ENCODE measurements at places on chromosomes 2 and 18. TPM values are rescaled to one million over a fixed set of nuclear protein-coding genes. Genes with fewer than 3 reads are reported as not detected.

Gene RGPD3
- total RNA-seq = not detected

Gene TMEM17
- 0.25 TPM for total RNA-seq

Gene KIF3C
- 3.7 TPM for total RNA-seq

Gene MERTK
- total RNA-seq = 0.44 TPM

Gene SERPINE2
- 33.1 TPM for total RNA-seq

Gene EMILIN1
- total RNA-seq = 0.76 TPM

Gene FHOD3
- total RNA-seq = not detected

Gene CFAP53
- total RNA-seq = 0.54 TPM

Gene TRIB2
- total RNA-seq = 5.1 TPM

DNA sequence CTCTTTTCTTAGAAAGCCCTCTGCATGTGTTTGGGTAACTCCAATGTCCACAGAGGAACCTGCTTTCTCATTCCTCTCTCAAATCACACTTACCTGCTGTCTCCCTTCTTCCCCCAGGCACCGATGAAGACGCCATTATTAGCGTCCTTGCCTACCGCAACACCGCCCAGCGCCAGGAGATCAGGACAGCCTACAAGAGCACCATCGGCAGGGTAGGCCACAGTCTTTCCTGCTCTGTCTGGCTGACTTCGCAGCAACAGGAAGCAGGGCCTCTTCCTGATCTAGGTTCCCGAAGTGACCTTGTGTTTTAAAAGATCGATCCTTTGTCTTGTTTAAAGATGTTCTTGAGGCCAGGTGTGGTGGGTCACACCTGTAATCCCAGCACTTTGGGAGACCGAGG, 25.0 kb upstream of the GMCL1 start:
- H3K27ac ChIP-seq = no peak overlapping the region
- peaks cover 3% of the 10 kb centered on the region for H3K27me3 ChIP-seq

DNA sequence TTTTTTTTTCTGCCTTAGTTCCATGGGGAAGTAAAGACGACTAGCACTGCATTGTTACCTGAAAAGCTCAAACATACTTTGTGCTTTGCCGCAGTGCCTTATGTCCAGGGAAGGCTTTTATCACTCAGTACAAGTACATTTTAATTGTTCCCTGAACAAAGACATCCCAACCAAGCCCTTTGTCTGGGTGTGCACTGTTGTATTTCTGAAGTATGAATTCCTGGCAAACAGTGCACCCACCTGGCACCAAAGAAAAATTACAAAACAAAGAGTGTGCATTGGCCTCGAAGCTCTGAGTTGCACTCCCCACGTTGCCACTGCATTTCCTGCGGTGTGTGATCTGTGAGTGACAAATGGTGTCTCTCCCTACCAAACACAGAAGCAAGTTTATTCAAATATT, 858.5 kb upstream of the PIK3C3 start:
- no peaks in the 10 kb centered on the region for H3K4me1 ChIP-seq
- no peaks in the 10 kb centered on the region for H3K36me3 ChIP-seq
- no peak overlapping the region for H3K27ac ChIP-seq
- H3K4me3 ChIP-seq = no peak overlapping the region
- H3K27me3 ChIP-seq = no peaks in the 10 kb centered on the region
- no peak for DNase-seq

- peaks cover 5% of the 10 kb centered on the region for H3K36me3 ChIP-seq
- peak overlapping the region; percentile 86 for H3K27ac ChIP-seq
- peaks cover 67% of the 10 kb centered on the region for H3K4me1 ChIP-seq
- no peak for DNase-seq
Observed at GRCh38 chr2:160411955-160412354, 81.7 kb downstream of the RBMS1 start.

GRCh38 chr2:202758128-202758527, 113.4 kb downstream of the ICA1L start:
- H3K27me3 ChIP-seq = no peaks in the 10 kb centered on the region
- no peak overlapping the region for H3K4me3 ChIP-seq
- H3K36me3 ChIP-seq = peaks cover 51% of the 10 kb centered on the region
- peaks cover 40% of the 10 kb centered on the region for H3K4me1 ChIP-seq

GRCh38 chr2:145682546-145683157, 1162.7 kb upstream of the ZEB2 start:
- no peaks in the 10 kb centered on the region for H3K36me3 ChIP-seq
- H3K4me3 ChIP-seq = no peak overlapping the region
- no peaks in the 10 kb centered on the region for H3K27me3 ChIP-seq
- no peaks in the 10 kb centered on the region for H3K4me1 ChIP-seq

DNA sequence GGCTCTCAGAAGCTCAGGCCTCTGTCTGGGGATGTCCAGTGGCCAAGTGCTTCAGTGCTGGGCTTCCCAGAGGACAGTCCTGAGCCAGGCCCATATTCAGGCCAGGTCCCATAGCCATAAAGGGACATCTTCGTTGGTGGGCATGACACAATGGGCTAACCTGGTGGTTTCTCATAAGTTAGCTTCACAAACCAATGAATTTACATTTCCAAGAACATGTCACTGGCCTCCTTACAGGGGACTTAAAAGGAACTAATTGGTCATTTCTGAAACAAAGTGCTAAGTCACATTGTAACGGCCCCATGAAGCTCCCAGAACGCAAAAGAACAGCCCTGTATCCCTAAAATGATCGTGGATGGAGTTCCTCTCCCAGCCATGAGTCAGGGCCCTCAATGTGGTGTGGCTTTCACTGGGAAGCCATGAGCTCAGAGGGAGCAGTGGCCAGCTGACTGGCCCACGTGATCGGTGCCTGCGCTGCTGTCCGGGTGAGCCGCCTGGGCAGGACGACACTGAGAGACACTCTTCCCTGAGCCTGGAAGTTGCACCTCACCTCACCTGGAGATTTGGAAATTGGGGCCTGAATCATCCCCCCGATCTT, 163.7 kb upstream of the APCDD1 start:
- H3K36me3 ChIP-seq = no peaks in the 10 kb centered on the region
- H3K27ac ChIP-seq = no peak overlapping the region
- H3K27me3 ChIP-seq = no peaks in the 10 kb centered on the region
- no peak overlapping the region for H3K4me3 ChIP-seq

- H3K27ac ChIP-seq = no peak overlapping the region
- no peak for DNase-seq
- H3K4me1 ChIP-seq = no peaks in the 10 kb centered on the region
Observed at GRCh38 chr2:105187531-105187930, 54.0 kb upstream of the GPR45 start.

- H3K4me1 ChIP-seq = peaks cover 26% of the 10 kb centered on the region
- DNase-seq = no peak
- H3K27me3 ChIP-seq = no peaks in the 10 kb centered on the region
- H3K4me3 ChIP-seq = peak overlapping the region; percentile 99
- H3K36me3 ChIP-seq = peaks cover 11% of the 10 kb centered on the region
- peak overlapping the region; percentile 98 for H3K27ac ChIP-seq
Observed at GRCh38 chr2:175168564-175168945, 552 bp upstream of the ATF2 start.

GRCh38 chr2:102085238-102085637, 57.3 kb upstream of the IL1R1 start:
- peaks cover 39% of the 10 kb centered on the region for H3K4me1 ChIP-seq
- peaks cover 12% of the 10 kb centered on the region for H3K36me3 ChIP-seq
- no peak overlapping the region for H3K27ac ChIP-seq

DNA sequence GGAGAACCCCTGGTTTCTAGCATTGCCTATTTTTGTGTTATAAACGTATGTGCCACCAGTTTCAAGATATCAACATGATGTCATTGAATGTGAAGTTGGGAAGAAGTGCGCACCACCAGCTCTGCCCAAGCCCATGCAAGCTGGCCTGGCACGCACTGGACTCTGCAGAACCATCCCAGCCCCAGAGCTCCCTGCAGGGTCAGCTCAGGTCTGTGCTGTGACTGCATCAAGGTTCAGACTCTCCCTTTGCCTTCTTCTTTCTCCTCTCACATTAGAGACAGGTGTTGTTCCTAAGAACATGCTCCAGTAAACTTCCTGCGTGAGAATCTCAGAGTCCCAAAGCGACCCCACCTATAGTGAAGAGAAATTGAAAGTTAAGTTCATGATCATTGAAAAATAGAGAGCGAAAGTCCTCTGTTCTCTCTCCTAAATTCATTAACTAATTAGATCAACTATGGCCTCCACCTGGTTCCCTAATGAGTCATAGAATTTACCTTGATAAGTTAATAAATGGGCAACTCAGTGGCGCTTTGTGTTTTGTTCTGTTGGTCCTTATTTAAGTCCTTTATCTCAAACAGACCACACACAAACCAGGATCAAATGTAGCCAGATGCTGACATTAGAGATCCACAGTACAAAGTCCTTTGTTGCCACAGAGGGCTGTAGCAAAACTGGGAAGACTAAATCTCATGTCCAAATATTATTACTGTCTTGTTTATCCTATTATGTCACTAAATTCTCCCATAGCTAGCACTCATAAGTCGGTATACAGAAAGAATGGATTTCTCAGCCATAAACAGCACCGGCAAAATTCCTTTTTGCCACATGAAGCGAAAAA, 432.3 kb downstream of the STK39 start:
- H3K4me1 ChIP-seq = no peaks in the 10 kb centered on the region
- no peaks in the 10 kb centered on the region for H3K36me3 ChIP-seq
- H3K4me3 ChIP-seq = no peak overlapping the region
- DNase-seq = no peak
- no peaks in the 10 kb centered on the region for H3K27me3 ChIP-seq
- H3K27ac ChIP-seq = no peak overlapping the region

- H3K27me3 ChIP-seq = no peaks in the 10 kb centered on the region
- no peak overlapping the region for H3K4me3 ChIP-seq
- no peaks in the 10 kb centered on the region for H3K4me1 ChIP-seq
- DNase-seq = no peak
Observed at GRCh38 chr2:165105926-165106325, 97.9 kb downstream of the SCN3A start.

- no peaks in the 10 kb centered on the region for H3K27me3 ChIP-seq
- DNase-seq = no peak
- H3K4me1 ChIP-seq = peaks cover 6% of the 10 kb centered on the region
Observed at GRCh38 chr2:178924817-178925216, 117.6 kb upstream of the TTN start.

- no peak overlapping the region for H3K27ac ChIP-seq
- no peak overlapping the region for H3K4me3 ChIP-seq
Observed at GRCh38 chr2:144995482-144995881, 475.6 kb upstream of the ZEB2 start.

- H3K36me3 ChIP-seq = no peaks in the 10 kb centered on the region
- H3K27me3 ChIP-seq = peaks cover 3% of the 10 kb centered on the region
- H3K4me3 ChIP-seq = no peak overlapping the region
- no peaks in the 10 kb centered on the region for H3K4me1 ChIP-seq
Observed at GRCh38 chr2:100252811-100253698, 69.2 kb downstream of the LONRF2 start.

- no peaks in the 10 kb centered on the region for H3K27me3 ChIP-seq
- peaks cover 2% of the 10 kb centered on the region for H3K4me1 ChIP-seq
- no peak overlapping the region for H3K4me3 ChIP-seq
- no peak for DNase-seq
Observed at GRCh38 chr18:35683021-35683420, 101.5 kb downstream of the GALNT1 start.

DNA sequence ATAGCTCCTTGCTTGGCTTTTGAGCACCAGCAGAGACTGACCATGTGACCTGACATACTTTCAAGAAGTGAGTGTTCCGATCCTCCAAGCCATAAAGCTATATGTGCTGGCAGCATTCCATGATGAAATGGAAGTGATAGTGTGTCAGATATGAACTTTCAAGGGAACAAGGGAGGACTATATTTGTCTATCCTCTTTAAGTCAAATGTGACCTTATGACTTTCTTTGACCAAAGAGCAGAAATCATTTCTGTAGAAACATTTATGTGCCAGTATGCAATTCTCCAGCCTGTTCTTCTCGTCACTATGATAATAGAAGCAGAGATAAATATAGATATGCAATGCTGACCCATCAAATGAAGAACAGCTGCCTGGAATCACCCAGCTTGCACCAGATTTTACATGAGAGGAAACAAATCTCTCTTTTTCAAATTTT, 14.4 kb downstream of the HYCC2 start:
- H3K36me3 ChIP-seq = peaks cover 11% of the 10 kb centered on the region
- H3K27me3 ChIP-seq = no peaks in the 10 kb centered on the region
- DNase-seq = no peak
- H3K4me3 ChIP-seq = no peak overlapping the region
- no peak overlapping the region for H3K27ac ChIP-seq

DNA sequence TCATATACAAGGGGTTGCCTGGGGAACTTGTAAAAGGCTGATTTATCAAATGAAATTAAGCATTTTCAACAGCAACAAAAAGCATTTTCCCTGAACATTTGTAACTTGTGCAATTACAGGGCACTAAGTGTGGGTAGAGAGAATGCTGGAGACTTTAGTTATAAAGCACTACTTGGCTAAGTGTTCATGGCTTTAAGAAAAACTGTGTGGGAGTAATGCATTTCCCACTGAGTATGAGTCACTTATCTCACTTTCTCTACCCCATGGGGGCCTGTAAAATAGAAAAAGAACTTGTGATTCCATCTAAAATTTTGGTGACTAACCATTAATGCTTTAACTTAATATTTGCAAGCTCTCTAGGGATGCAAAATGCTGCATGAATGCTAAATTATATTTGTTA, 193.4 kb downstream of the CCDC102B start:
- no peak for DNase-seq
- peaks cover 2% of the 10 kb centered on the region for H3K4me1 ChIP-seq
- no peak overlapping the region for H3K4me3 ChIP-seq
- no peaks in the 10 kb centered on the region for H3K27me3 ChIP-seq
- H3K36me3 ChIP-seq = no peaks in the 10 kb centered on the region

- no peaks in the 10 kb centered on the region for H3K36me3 ChIP-seq
- peaks cover 31% of the 10 kb centered on the region for H3K27me3 ChIP-seq
- H3K4me3 ChIP-seq = no peak overlapping the region
- DNase-seq = no peak
- no peak overlapping the region for H3K27ac ChIP-seq
- H3K4me1 ChIP-seq = no peaks in the 10 kb centered on the region
Observed at GRCh38 chr2:235223011-235223410, 270.8 kb upstream of the AGAP1 start.

GRCh38 chr2:46351098-46351749, 54.0 kb downstream of the EPAS1 start:
- no peaks in the 10 kb centered on the region for H3K27me3 ChIP-seq
- peak; percentile 40 for DNase-seq
- H3K4me1 ChIP-seq = peaks cover 58% of the 10 kb centered on the region
- peak overlapping the region; percentile 89 for H3K27ac ChIP-seq
- peaks cover 2% of the 10 kb centered on the region for H3K36me3 ChIP-seq

- H3K4me1 ChIP-seq = peaks cover 4% of the 10 kb centered on the region
- no peak overlapping the region for H3K27ac ChIP-seq
- H3K27me3 ChIP-seq = peaks cover 16% of the 10 kb centered on the region
- no peaks in the 10 kb centered on the region for H3K36me3 ChIP-seq
- DNase-seq = no peak
- H3K4me3 ChIP-seq = no peak overlapping the region
Observed at GRCh38 chr18:7577706-7578105, 10.6 kb downstream of the PTPRM start.

DNA sequence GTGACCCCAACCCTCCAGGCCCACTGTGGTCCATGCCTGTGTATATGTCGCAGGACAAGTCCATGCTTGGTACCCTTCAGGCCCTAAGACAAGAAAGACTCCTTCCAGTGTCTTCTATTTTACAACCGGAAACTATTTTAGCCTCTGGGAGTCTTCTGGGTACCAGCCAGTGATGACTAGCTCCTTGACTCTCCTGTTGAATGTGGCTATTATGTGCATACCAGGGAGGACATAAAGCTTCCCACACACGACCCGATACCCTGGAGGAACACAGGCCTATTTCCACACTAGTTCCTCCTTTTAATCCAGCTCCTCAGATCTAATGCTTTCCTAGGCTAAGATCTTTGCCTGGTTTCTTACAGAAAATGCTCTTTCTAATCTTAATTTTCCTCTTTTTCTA, 178.1 kb downstream of the NCKAP5 start:
- no peak overlapping the region for H3K4me3 ChIP-seq
- H3K4me1 ChIP-seq = no peaks in the 10 kb centered on the region
- no peaks in the 10 kb centered on the region for H3K36me3 ChIP-seq
- peaks cover 3% of the 10 kb centered on the region for H3K27me3 ChIP-seq
- no peak overlapping the region for H3K27ac ChIP-seq
- DNase-seq = no peak

GRCh38 chr2:70775141-70775540, 7.1 kb upstream of the ADD2 start:
- DNase-seq = no peak
- peaks cover 6% of the 10 kb centered on the region for H3K4me1 ChIP-seq
- H3K36me3 ChIP-seq = no peaks in the 10 kb centered on the region
- no peak overlapping the region for H3K27ac ChIP-seq
